ENCODE measurements at places on chromosomes 4 and X.

DNA sequence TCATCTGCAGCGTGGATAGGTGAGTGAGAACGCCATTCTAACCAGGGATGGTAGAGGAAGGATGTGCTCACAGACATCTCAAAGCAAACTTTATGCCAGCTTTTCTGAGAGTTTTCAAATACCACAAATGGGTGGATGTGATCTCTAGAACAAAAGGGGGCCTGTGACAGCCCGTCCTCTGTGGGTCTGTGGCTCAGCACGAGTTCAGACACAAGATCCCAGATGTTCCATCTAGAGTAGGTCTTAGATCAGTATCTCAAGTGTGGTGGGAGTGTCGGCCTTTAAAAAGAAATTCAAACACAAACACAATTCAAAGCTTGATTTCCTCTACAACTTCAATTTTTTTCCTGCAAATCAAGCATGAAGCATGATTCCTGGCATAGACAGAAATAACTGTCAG is 22.8 kb downstream of the QDPR start:
- DNase-seq = no peak

- no peak for DNase-seq
These were observed 225.1 kb downstream of the CBR4 start for GRCh38 chr4:168784786-168785461.

DNA sequence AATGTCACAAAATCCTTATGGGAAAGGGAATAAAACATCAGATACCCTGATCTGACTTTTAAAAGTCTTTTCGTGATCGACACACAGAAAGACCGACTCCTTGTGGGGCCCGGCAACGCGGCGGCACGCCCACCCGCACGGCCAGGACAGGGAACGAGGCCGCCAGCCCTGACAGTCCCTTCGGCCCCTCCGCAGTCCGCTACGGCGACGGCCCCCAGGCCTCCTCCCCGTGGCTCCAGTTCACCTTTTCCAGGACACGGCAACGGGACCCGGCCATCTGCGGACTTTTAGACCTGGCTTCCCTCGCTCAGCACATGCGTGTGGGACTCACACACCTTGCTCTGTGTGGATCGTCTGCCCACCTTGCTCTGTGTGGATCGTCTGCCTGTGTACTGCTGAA is 33.6 kb upstream of the GTPBP6 start:
- DNase-seq = no peak

DNA sequence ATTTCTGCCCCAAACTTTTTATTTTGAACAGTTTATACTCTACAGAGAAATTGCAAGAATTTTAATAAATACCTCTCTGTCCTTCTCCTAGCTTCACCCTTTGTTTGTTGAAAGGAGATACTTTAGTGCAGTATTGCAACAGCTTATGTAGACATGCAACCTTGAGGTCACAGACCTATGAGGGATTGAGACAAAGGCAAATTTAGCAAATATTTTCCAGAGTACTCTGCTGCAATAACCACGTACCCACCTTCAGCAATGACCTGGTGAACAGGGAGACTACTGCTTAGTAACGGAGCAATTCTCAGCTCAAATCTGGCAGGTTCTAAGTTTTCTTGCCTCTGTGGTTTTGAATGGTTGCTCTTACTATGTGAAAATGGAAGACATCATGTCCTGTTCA is 13.2 kb downstream of the FGA start:
- DNase-seq = no peak

DNA sequence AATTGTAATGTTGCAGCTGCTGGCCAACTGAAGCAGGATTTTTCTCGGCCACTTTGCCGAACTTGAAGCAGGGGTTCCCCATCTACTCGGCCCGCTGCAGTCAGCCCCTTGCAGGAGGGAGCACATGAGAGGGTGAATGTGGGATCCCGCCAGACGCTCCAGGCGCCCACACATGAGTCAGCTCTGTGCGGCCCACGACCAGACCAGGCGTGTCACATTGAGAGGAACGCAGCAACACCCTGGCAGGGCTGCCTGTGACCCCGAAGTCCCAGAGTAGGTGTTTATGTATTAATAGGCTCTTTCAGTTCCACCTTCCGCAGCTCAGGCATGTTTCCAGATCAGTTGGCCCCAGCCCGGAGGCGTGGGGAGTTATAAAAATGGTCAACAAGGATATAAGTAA is 344.7 kb upstream of the PABPC4L start:
- no peak for DNase-seq

GRCh38 chrX:70554081-70554480 is 109.4 kb downstream of the DLG3 start:
- no peak for DNase-seq

- DNase-seq = no peak
These were observed at the start of gene SERTM2 for GRCh38 chrX:111511477-111511876. Gene SERTM2, plus strand, starts transcription at chrX:111511645. Its CDS starts 7,213 bp downstream, at chrX:111518858.

DNA sequence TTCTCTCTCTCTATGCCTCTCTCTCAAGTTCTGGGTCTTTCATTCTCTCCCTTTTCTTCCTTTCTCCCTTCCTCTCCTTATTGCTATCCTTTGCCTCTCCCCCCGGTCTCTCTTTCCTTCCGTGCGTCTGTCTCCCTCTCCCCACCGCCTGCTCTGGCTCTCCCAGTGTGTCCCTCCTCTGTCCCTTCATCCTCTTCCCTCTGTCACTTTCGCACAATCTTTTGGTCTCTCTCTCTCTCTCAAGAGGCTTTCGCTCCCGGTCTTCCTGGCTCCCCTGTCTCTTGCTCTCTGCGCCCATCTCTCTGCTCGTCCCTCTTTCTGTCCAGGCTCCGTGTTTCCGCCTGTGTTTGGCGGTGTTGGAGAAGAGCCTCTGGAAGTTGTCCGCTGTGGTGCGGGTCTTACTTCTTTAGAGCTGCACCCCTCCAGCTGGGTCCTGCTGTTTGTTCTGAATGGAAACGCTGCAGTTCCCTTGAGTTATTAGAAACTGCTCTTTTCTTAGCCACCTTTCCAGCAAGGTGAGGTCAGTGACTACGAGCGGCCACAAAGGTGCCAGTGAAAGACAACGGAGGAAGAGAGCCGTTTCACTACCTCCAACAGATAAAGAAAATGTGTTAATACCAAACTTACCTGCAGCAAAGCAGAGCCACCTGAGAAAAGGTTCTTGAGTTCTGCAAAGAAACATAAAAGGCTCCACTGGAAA is 1.1 kb downstream of the BMPR1B start:
- no peak for DNase-seq

GRCh38 chr4:56692576-56692975 is 11.5 kb upstream of the HOPX start:
- no peak for DNase-seq

DNA sequence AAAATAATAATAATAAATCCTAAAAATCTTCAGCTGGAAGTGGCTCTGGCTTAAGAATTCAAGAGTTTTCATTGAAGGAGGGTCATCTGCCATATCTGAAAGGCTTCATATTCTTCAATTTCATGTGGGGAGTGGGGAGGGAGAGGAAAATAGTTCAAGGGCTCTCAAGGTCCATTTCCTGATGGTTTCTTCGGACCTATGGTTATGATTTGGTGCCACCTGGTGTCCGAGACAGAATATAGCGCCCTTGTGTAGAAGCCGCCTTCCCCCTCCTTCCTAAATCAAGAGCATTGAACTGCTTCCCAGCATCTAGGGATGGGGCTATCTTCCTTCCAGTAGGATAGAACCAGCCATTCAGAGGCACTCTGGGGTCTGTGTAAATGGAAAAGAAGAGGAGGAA is 34.3 kb downstream of the NLGN3 start:
- peak; percentile 23 for DNase-seq

- no peak for DNase-seq
These were observed 648 bp upstream of the MSMO1 start for GRCh38 chr4:165326831-165327210.

GRCh38 chrX:133859860-133860259 is 125.5 kb downstream of the GPC3 start:
- DNase-seq = no peak

GRCh38 chr4:155887847-155888570 is 15.5 kb upstream of the TDO2 start:
- DNase-seq = no peak

- DNase-seq = peak; percentile 26
These were observed 59.5 kb upstream of the NEIL3 start for GRCh38 chr4:177250056-177250696.

DNA sequence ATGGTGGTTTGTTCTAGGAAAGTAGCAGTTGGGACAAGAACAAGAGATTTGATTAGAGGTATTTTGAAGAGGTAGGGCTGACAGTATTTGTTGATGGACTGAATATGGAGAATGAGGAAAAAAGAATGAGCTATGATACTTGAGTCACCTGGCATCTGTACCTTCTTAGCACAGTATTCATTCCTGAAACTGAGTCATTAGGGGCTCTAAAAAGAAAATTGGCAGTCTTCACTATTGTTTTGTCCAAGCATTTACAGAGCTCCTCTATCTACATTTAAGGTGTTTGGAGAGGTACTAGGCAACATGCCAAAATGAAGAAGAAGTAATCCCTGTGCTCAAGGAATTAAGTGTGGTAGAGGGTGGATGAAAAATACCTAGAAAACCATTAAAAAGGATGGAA is 165.8 kb downstream of the SHROOM4 start:
- no peak for DNase-seq

- DNase-seq = no peak
These were observed 467.0 kb downstream of the PCDH18 start for GRCh38 chr4:137065311-137065710.

DNA sequence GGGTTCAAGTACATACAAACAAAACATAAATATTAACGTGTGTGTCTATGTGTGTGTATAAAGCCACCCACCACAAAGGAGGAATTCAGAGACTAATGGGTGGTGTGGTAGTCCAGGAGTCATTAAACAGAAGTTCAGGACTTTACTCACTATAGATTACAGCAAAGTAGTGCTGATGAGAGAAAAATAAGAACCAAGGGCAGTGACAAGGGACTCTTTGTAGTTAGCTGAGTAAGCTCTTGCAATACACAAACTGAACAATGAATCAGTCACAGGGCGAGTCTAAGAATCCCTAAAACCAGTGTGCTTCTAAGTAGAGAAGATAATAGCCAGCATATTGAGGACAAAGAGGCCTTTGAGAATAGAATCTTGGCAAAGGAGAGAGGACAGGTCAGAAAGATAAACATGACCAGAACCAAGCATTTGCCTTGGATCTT is 232.4 kb downstream of the PPP3CA start:
- no peak for DNase-seq

GRCh38 chr4:96504386-96504785 is 664.5 kb downstream of the PDHA2 start:
- DNase-seq = no peak

DNA sequence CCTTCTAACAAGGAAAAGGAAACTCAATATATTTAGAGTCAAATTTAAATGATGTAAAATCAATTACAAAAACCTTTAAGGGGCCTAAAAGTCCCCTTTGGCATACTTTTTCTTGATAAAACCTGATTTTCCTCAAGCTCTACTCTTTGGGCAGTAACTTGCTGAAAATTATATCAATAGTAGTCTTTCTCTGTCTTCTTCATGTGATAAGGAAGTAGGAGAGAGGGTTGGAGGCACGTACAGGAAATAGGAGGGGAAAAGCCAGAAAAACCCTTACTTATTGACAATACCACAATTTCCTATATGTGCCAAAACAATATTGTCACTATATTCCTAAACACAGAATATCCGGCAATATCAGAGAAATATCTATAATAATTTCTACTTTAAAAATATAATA is 9.6 kb downstream of the RHOH start:
- no peak for DNase-seq

DNA sequence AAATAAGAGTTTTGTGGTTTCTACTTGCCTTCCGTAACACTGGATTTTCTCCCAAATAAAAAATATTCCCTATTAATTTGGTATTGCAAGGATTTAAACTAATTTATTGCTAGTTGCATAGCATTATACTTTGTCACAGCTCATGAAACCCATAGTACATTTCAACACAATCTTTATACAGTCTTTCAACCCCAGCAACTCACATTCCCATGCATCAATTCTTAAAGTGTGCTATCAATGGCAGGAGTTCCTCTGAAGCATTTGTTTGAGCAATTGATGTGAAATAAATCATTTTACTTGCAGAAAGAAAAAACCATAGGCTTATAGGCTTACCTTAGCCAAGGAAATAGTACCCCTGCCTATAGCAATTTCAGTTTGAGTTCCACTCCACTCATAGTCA is 251.9 kb downstream of the PAPSS1 start:
- no peak for DNase-seq

DNA sequence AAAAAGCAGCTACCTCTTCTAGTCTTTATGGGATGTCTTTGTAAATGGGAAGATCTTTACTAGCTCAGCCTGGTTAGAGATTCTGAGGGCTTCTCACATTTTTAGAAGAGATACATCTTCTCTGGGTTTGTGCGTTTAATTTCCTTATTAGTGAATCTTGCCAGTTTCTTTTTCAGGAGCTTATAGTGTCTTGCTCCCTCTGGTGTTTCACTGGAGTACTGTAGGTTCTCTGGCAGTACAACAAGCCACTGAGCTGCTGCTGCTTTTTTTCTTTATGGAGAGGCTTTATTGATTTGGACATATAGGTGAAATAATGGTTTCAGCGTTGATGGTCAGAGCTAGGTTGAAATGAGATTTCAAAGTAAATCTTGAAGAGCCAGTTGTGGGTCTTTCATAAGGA is 82.9 kb downstream of the LAS1L start:
- DNase-seq = no peak

- DNase-seq = no peak
These were observed 29.6 kb downstream of the TRIM2 start for GRCh38 chr4:153233761-153234371.

- no peak for DNase-seq
These were observed 31.5 kb upstream of the DIPK2B start for GRCh38 chrX:45232139-45232538.

- DNase-seq = no peak
These were observed 37.9 kb upstream of the SLC4A4 start for GRCh38 chr4:71300964-71301363.

DNA sequence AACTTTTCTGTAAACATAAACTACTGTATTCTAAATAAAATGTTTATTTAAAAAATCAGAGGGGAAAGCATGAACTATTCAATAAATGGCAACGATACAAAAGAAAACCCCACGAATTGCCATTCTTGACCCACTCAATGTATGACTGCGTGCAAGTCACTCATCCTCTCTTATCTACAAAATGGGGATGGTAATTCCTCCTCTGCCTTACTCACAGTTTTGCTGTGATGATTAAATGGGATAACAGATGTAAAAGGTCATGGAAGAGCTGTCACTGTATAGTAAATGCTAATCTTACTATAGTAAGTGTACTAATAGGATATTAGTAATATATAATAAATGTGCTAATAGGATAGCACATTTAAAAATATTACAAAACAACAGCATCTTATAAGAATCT is 173.4 kb downstream of the SCFD2 start:
- no peak for DNase-seq

- no peak for DNase-seq
These were observed at the start of gene SLC10A6 for GRCh38 chr4:86848732-86849619. Gene SLC10A6, minus strand, starts transcription at chr4:86849384. Its CDS starts 269 bp downstream, at chr4:86849115.

DNA sequence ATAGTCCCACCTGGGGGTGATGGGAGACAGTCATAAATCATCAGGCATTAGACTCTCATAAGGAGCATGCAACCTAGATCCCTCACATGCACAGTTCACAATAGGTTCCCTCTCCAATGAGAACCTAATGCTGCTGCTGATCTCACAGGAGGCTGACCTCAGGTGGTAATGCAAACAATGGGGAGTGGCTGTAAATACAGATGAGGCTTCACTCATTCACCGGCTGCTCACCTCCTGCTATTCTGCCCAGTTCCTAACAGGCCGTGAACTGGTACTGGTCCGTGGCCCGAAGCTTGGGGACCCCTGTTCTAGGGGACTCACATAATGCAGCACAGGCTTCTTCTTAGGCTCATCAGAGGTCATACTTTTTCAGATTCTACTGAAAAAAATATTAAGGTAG is 625.9 kb upstream of the AGA start:
- no peak for DNase-seq

GRCh38 chrX:24131476-24131875 is 18.1 kb upstream of the ZFX start:
- no peak for DNase-seq

GRCh38 chrX:16966752-16967448 is 20.4 kb downstream of the REPS2 start:
- DNase-seq = no peak
